ENCODE measurements at places on chromosomes 13 and 19.

GRCh38 chr13:97278435-97279411, 56.6 kb downstream of the MBNL2 start:
- no peak for DNase-seq

DNA sequence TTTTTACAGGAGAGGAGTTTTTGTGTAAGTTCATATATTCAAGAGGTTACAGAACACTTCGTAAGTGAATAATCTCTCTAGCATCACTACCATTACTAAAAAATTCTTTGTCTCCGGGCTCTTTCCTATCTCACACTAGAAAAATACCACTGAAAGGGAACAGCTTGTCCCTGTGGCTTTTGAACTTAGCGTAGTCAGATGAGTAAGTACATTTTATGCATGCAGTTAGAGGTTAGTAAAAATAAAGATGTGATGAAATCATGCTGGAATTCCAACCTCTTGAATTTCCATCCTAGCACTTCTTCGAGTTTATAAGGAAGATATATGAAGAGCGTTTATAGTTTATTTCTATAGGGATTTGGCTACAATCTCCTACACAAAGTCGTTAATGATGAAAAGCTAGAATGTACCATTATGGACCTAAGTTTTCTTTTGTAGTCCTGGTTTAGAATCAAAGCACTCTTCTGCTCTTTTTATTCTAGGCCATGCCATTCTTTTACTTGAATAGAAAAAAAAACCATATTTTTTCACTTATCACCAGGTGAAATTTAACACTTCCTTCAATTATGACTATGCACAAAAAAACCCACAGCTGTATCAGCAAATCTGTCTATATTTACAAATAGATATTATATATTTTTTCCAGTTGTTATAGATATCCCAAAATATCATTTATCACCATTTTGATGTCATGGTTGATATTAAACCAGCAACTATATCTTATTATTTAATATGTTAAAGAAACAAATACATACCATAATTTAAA, 139.9 kb upstream of the PCDH9 start:
- no peak for DNase-seq

GRCh38 chr13:98939660-98940191, 38.1 kb downstream of the DOCK9 start:
- DNase-seq: peak; percentile 35

DNA sequence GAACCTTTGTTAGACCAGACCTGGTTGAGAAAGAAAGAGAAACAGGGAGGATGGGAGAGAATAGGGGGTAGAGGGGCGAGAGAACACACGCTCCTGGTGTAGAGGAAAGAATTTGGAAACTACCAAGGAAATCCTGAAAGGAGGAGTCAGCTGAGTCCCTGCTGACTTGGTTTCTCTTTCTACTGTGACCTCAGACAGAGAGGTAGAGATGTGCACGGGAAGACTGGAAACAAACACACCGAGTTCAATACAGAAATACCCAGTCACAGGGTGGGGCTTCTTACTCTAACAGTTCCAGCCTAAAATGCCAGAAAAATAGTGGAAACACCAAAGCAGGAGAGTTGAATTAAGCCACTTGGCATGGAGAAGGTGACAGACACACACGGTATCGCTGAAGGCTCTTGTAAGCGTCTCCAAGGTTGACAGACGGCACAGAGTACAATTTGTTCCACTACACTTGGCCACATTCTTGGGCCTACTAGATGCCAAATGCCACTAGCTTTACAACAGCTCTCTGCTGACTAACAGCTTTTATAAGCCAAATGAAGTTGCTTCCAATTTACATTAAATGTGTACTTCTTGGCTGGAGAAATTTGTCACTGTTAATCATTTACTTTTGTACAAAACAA, 28.1 kb downstream of the LATS2 start:
- peak; percentile 74 for DNase-seq

- DNase-seq: no peak
These were observed 5.3 kb upstream of the GRTP1 start for GRCh38 chr13:113369189-113369588.

DNA sequence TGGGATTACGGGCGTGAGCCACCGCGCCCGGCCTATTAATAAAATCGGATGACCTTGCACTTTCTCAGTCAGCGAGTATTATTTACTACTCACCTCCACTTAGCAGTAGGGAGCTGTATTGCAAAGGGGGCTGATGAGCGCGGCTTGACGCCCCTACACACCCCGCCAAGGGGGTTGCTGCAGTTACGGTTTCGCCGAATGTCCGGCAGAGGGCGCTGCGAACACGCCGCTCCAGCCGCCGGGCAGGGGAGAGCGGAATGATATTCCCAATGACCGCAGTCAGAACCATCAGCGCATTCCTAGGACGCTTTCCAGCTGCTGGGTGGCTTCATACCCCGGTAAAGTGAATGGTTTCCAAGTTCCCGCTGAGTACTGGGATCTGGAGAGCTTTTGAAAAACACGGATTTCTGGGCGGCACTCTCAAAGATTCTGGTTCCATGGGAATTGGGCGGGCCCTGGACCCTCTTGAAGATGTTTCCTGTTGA, 30.0 kb upstream of the TPT1 start:
- peak; percentile 86 for DNase-seq

DNA sequence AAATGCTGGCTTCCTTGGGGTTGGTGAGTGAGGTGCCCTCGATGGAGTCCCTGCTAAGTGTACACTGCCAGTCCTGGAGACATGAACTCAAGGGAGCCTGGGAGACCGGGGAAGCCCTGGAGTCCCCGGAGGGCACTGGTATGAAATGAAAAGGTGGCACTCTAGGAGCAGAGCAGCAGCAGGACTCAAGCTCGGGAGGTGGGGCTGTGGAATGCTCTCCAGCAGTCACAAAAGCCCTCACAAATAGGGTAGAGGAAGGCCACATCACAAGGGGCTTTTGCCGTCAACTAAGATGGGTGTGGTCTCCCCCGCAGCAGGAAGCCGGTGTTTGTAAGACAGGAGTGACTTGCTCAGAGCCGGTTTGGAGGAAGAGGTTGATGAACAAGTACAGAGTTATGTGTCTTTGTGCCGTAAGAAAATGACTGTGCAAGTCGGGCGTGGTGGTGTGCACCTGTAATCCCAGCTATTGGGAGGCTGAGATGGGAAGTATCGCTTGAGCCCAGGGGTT, 19.3 kb downstream of the CCNE1 start:
- no peak for DNase-seq

- DNase-seq: no peak
These were observed 14.7 kb upstream of the FPR3 start for GRCh38 chr19:51780270-51780669.

DNA sequence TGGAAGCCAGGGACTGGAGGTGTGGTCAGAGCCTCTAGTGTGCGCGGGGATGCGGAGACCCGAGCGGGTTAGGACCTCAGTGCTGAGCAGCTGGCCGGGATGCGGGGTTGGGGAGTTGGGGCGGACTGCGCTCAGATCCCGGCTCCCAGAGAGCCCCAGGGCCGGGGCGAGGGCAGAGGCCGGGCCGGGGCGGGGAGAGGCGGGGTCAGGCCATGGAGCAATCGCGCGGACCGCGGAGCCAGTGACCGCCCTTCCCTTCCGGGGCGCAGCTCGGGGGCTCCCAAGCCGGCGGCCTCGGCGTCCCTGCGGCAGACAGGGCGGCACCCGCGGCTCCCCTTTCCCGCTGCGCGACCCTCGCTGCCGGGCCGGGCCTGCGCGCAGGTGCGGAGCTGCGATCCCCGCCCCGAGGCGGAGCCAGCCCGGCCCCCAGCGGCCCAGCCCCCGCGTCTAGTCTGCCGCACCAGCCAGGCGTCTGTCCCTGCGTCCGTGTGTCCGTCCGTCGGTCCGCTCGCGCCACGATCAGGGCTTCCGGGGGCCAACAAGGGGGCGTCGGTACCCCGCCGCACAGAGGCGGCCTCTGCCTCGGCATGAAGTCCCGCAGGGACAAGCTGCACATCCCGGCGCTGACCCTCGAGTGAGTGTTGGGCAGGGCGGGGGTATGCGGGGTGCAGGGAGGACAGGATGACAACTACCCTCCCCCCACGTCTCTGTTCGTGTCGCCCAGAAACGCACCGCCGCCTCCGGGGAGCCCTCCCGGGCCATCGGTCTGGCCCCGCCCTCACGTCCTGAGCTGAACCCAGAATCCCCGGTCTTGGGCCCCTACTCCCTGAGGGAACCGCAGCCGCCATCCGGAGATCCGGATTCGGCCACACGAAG, 12.4 kb downstream of the MAST3 start:
- peak; percentile 58 for DNase-seq

Measured in spinal cord (tissue), 10 donors.